Naive thymus-derived CD4-positive, alpha-beta T cell (primary cell): ENCODE measurements at places on chromosomes 3 and 15. TPM values are rescaled to one million over a fixed set of nuclear protein-coding genes. Genes with fewer than 3 reads are reported as not detected.

The RTP4 gene
- 5.5 TPM for total RNA-seq

DNA sequence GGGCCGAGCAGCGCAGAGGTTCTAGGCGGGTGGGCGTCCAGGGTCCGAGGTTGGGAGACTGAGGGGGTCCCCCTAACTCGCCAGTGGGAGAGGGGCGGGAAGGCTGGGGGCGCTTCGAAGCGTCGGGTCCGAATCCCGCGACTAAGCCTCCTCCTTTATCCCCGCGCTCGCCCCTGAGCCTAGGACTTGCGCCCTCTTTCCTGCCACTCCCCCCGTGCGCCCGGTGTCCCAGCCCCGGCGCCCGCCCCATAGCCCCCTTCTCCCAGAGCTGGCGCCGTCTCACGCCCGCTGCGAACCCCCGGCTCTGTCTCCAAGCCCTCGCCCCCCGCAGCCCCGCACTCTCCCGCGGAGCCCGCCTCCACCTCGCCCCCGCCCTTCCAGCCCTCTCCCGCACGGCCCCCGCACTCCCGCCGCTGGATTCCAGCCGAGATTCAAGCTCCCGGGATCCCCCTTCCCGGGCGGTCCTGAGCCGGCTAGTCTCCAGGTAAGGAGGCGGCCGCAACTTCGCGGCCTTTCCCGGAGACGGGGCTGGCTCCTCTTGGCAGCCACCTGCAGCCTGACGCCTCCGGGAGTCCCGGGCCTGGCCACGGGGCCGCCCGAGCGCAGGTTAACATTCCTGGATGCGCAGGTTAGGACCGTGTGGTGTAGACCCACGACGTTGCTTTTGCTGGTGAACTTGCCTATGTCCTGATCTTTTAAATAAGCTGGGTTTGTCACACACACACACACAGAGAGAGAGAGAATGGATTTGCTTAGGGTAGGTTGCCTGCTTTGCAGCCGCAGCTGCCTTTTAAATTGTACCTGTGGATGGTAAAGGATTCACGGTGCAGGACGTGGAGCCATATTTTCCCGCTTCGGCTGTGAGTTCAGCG is 563 bp downstream of the PXYLP1 start:
- H3K36me3 ChIP-seq: no peaks in the 10 kb centered on the region
- peaks cover 39% of the 10 kb centered on the region for H3K4me1 ChIP-seq
- peak overlapping the region; percentile 64 for H3K4me3 ChIP-seq
- H3K27me3 ChIP-seq: no peaks in the 10 kb centered on the region
- DNase-seq: peak; percentile 48

DNA sequence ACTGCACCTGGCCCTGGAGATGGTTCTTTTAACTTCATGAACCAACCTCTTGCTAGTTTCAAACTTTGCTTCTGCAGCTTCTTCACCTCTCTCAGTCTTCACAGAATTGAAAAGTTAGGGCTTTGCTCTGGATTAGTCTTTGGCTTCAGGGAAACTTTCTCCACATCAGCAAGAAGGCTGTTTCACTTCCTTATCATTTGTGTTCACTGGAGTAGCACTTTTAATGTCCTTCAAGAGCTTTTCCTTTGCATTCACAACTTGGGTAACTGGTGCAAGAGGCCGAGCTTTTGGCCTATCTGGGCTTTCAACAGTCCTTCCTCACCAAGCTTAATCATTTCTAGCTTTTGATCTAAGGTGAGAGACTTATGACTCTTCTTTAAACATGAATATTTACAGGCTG is 15.7 kb upstream of the TM2D3 start:
- H3K36me3 ChIP-seq: peaks cover under 1% of the 10 kb centered on the region
- H3K4me3 ChIP-seq: no peak overlapping the region
- no peak overlapping the region for H3K27ac ChIP-seq
- DNase-seq: no peak
- H3K27me3 ChIP-seq: no peaks in the 10 kb centered on the region

- H3K36me3 ChIP-seq: no peaks in the 10 kb centered on the region
- no peak for DNase-seq
- no peaks in the 10 kb centered on the region for H3K4me1 ChIP-seq
- no peak overlapping the region for H3K4me3 ChIP-seq
- H3K27ac ChIP-seq: no peak overlapping the region
Observed at GRCh38 chr3:188662214-188662613, 508.3 kb downstream of the LPP start.

- H3K36me3 ChIP-seq: no peaks in the 10 kb centered on the region
- no peak for DNase-seq
- no peaks in the 10 kb centered on the region for H3K27me3 ChIP-seq
- H3K4me1 ChIP-seq: no peaks in the 10 kb centered on the region
- H3K4me3 ChIP-seq: no peak overlapping the region
- no peak overlapping the region for H3K27ac ChIP-seq
Observed at GRCh38 chr3:69419276-69419675, 33.4 kb upstream of the FRMD4B start.

The NR2E3 gene
- not detected for total RNA-seq

The HYPK gene
- total RNA-seq: 24.8 TPM

DNA sequence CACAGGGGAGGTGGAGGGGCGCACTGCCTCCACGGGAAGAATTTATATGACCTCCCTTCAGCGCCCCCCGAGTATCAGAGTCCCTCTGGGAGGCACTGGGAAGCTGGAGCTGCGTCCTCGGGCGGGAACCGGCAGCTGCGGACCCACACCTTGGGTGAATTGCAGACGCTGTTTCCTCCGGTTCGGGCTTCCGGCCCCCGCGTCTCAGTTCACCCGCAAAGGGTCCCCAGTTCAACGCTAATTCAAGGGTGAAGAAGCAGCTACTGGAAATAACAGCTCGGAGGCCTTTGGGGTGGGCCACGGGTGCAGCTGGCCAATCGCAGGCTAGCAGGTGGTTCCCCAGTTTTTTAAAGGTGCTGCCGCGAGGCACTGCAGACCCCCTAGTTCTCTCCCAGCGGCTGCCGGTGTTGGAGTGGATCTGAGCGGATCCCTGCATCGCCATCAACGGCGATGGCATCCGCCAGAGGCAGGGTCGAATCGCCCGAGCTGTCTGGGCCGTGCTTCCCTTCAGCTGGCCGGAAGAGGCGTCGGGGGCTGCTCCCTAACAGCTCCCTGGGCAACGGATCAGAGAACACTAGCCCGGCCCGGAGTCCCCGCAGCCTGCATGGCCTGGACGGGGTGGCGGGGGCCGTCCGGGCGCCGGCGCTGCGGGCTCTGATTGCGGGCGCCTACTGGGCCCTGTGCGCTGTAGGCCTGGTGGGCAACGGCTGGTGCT is 19.4 kb upstream of the ADAMTS7 start:
- peak overlapping the region; percentile 49 for H3K4me3 ChIP-seq
- no peaks in the 10 kb centered on the region for H3K4me1 ChIP-seq
- no peaks in the 10 kb centered on the region for H3K27me3 ChIP-seq
- no peak for DNase-seq
